Naive thymus-derived CD8-positive, alpha-beta T cell (primary cell): ENCODE measurements at places on chromosomes 5 and 9.

GRCh38 chr9:127860260-127860659, 5.8 kb upstream of the ENG start:
- DNase-seq: no peak

GRCh38 chr5:141521244-141521781, 32.4 kb downstream of the PCDHGC5 start:
- DNase-seq: no peak

- no peak for DNase-seq
These were observed 19.3 kb upstream of the PPP2CA start for GRCh38 chr5:134245101-134245604.

DNA sequence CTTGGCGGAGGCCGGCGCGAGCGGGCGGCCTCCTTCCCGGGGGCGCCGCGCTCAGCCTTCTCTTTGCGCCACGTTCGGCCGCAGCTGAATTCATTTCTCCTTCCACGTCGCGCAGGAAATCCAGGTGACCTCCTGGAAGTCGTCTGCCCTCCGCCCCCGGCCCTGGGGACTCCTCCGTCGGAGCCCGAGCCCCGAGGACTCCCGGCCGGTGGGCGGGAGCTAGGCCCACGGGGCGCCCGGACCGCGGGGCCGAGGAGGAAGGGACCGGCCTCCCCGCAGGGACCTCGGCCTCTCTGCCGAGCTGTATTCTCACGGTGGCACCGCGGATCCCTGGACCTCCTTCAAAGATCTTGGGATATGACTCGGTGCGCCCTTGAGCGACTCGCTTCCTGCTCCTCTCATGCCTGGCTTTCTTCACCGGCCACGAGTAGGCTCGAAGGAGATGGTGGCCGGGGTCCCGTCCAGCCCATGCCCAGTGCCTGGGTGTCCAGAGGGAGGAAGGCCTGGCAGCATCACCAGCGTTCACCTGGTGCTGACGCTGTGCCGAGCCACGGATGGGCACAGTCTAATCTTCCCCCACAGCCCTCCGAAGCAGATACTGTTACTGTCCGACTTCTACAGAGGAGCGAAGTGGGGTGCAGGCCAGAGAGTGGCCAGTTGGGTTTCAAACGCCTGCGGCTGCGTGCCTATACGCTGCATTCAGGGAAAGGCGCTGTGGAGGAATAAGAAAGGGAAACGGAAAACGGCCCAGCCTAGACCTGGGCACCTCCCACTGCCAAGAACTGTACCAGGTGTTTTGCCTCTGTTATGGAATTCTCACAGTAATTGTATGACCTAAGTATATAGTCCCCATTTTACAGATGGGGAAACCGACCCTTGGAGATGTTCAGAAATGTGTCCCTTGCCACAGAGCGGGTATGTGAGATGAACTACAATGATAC, 47.3 kb downstream of the PAX5 start:
- no peak for DNase-seq

DNA sequence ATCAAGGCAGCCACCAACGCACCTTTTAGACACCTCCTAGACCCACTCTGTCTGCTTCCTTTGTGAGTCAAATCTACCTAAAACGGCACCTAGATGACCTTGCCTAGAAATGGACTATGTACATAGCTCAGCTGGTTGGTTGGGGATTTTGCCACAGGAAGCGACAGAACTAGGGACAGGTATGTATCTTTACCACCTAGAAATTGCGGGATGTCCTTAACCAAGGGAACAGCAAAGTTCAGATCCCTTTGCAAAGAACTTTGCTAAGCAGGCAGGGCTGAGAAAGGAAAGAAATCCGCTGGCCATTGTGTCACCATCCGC, 2.0 kb upstream of the ENC1 start:
- DNase-seq: no peak

DNA sequence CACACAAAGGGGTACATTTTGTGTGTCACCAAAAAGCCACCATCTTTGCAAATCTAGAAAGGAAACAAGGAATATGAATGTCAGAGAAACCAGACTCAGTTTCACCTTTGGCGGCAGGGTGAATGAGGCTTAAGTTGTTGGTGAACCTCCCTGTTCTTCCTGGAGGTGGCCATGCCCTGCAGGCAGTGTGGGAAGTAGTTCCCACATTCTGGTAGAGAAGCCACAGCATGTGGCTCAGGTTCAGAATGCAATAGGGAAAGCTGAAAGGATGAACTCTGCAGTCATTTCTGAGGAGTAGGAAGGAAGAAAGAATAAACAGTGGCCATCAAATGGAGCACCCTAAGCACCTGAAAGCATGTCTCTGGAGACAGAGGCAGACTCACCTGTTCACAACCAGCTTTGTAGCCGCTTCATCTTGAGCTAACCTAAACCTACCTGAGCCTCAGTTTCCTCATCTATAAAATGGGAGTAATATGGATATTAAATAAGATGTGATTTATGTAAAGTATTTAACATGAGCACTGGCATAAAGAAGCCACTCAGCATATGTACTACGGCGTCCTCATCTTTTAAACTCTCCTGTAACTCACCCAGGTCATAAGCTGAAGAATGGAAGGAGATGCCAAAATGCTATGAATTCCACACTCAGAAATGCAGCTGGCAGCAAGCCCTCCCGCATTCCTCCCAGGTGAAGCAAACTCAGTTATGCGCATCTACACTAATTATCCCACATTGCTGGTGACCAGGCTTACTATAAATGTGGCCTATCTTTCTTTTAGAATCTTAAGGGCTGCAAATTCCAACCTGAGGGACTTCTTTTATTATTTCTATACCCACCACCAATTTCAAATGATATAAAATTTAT, 86.0 kb downstream of the ZNF608 start:
- no peak for DNase-seq

DNA sequence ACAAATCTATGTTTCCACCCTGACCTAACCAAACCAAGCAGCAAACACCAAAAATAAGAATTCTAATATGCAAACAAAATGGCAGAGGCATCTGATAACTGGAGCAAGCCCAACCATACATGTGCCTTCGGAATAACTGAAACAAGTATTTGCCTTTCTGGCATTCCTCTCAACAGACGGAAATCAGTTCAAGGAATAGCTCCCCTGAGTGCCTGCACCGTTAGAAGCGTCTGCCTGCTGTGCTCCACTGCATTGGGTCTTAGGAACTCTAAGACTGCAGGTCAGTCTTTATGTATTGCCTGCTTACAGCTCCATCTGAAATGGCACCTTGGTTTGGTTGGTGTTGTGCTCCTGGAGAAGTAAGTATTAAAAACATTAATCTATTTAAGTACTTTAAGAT, 98.5 kb downstream of the MRPS27 start:
- DNase-seq: no peak

DNA sequence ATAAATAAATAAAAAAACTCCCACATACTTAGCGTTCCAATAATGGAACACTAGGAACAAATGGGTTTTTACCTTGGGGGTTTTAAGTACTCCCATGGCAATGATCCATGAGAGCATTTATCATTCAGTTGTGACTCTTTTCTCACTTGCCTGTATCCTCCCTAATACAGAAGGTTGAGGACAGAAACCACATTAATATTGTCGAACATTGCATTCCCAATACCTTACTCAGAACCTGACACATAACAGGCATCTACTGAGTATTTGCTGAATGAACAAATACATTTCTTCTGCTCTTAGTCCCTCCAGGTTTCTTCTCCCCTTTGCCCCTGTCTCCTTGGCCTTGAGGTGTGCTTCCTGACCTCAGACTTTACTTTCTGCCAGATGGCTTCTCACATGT, 175.9 kb downstream of the CEMIP2 start:
- DNase-seq: no peak

GRCh38 chr5:143717400-143717799, 94.6 kb upstream of the HMHB1 start:
- DNase-seq: no peak

DNA sequence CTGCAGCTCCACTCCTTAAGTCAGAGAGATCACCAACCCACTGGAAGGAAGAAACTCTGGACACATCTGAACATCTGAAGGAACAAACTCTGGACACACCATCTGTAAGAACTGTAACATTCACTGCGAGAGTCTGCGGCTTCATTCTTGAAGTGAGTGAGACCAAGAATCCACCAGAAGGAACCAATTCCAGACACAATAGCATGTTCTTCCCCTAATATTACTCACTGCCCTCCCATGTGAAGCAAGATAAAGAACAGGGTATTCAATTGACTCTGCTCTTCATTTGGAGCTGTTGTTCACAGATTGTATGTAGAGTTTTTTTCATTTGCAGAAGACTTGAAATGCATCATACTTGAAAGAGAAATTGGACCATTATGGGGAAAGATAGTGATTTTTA, 10.8 kb downstream of the SAXO1 start:
- DNase-seq: no peak

DNA sequence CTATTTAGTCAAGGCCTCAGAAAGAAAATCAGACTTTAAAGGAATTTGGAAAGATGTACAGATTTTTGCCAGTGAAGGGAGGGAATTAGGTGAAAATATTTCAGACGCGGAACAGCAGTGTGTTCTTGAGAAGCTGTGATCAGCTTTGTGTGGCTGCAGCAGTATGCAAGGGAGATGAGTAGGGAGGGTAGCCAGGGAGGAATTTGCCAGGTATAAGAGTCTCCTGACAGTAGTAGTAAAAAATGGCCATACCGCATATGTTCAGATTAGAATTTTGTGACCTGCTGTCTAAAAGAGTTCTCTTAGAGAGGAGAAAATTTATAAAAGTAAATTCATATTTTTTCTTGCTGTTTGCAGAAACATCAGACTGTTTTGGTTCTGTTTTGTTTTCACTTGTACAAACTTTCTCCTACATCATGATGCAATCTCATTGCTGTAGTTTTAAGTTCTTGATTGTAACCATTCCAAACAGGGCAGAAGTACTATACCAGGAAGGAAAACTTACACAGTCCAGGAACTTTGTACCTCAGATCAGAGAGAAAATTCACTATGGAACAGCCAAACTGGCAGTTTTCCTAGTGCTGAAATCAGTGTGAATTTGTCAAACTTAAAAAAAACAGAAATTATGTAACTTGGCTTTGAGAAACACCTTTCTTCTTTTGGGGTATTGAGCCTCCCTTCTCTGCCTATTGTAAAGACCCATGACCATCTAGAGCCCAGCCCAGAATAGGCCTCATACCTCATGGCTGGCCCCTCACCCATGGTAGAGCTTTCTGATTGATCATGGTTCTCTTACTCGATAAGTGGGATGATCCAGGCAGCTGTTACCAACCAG, 78.4 kb upstream of the NR3C1 start:
- DNase-seq: no peak

DNA sequence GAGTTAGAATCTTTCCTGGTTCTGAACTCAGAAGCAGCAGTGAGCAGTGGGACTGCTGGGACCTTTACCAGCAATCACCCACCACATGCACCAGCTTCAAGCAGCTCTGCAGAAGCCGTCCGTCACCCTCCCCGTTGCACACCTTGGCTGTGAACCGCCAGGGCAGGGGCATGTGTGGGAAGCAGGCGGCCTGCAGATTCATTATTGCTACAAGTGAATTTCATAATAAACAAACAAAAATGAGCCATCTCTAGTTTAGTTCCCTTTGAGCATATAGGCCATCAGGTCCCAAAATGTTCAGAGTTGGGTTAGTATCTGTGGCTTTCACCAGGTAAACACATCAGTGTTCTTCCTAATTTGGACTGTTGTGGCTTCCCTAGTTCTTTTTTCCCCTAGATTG, 17.5 kb downstream of the PALM2AKAP2 start:
- DNase-seq: no peak

DNA sequence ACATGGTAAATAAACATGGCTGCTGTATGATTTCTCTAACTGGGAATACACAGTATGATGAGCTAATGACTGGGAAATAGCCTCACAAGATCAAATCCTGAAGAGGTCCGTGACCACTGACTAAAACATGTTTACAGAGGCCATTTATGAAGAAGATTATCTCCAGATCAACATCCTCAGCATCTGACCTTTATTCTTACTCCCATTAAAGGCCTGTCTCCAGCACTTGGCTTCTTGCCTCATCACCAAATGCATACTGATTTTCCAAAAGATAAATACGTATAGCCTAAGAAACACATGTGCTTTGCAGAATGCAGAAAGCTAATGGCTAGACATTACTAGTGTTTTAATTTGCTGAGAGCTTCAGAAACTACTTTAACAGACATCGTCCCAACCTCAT, 108.0 kb upstream of the TSLP start:
- DNase-seq: no peak

DNA sequence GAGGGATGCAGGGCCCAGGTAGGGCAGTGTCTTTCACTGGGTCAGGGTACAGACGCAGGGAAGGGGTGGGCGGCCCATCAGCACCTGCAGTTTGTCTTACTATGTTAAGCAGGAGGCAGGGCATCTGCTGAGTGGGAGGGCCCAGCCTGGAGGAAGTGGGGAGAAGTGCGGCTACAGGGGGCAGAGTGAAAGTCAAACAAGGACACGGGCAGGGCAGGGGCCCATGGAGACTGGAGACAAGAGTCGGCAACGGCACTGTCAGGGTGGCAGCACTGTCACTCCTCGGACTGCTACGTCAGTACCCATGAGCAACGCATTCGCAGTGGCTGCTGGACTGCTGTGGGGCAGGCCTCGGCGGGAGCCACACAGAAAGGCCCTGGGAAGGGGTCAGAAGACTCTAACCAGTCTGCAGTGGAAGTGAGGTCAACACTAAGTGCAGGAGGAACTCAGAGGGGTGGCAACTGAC, 19.7 kb downstream of the CAMSAP1 start:
- peak; percentile 85 for DNase-seq

DNA sequence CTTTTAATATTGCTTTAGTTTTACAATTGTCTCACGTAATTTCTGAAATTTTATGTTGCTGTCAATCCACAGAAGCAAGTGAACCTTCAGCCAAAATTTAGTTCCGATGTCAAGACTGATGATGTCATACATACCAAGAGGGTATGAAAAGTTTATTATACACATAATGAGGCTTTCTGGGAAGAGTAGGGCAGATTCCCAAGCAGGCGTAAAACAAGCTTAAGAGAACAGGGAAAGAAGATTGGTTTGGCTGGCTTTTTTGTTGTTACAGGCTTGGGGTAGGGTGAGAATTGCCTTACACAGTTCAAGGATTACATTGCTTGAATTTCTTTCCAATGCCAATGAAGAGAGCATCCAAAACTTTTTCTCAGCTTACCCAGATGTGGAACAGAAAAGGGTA, 1962.9 kb upstream of the CDH6 start:
- no peak for DNase-seq

DNA sequence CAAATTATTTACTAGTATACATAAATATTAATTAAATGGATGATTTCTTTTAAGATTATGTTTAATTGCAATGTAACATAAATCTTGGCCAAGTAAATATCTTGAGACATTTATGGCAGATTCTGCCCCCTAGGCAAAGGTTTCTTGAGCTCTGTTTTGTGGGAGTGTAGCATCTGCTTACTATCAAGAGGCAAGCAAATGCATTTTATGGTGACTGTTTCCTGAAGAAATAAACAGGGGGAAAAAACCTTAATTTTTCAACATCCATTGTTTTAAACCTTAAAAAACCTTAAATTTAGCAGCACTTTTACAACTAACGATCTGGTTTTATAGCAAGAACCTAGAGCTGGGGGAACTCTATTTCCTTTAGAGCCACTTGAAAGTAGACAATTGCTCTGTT, 25.7 kb upstream of the FREM1 start:
- no peak for DNase-seq
